ENCODE measurements at places on chromosomes 4 and X. TPM values are rescaled to one million over a fixed set of nuclear protein-coding genes. Genes with fewer than 3 reads are reported as not detected.

Gene SCFD2
- 12.0 TPM for total RNA-seq

Gene SCOC
- total RNA-seq: 24.0 TPM

Gene IL9R
- total RNA-seq: 0.06 TPM

Gene PLA2G12A
- total RNA-seq: 52.1 TPM

Gene ZFYVE28
- total RNA-seq: 8.7 TPM
